ENCODE measurements at places on chromosomes 13 and 19.

DNA sequence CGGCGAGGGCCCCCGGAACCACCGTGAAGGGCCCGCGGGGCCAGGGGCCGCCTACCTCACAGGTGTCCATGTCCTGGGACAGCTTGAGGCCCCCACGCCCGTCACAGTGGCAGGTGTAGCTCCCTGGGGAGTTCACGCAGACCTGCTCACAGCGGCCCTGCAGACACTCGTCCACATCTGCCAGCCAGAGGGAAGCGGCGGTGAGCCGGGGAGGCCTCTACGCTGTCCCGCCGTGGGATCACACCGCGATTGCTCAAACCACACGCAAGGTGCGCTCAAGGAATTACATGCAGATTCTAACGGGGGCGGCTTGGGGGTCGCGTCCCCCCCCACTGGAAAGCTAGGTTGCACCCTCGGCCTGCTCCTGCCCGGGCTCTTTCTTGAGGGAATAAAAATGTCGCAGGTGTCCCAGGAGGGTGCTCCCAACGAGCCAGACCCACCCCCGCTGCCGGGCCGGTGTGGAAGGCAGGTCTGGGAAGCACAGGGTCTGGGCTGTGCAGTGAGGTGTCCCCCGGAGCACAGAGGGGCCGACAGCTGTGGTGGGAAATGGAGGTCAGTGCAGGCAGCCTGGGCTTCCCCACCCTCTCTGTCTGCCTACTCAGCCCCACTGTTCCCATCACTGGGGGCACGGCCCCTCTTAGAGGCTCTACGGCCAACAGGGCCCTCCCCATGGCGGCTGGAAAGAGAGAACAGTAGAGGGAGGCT is 29.2 kb downstream of the GAS6 start:
- no peak for DNase-seq

DNA sequence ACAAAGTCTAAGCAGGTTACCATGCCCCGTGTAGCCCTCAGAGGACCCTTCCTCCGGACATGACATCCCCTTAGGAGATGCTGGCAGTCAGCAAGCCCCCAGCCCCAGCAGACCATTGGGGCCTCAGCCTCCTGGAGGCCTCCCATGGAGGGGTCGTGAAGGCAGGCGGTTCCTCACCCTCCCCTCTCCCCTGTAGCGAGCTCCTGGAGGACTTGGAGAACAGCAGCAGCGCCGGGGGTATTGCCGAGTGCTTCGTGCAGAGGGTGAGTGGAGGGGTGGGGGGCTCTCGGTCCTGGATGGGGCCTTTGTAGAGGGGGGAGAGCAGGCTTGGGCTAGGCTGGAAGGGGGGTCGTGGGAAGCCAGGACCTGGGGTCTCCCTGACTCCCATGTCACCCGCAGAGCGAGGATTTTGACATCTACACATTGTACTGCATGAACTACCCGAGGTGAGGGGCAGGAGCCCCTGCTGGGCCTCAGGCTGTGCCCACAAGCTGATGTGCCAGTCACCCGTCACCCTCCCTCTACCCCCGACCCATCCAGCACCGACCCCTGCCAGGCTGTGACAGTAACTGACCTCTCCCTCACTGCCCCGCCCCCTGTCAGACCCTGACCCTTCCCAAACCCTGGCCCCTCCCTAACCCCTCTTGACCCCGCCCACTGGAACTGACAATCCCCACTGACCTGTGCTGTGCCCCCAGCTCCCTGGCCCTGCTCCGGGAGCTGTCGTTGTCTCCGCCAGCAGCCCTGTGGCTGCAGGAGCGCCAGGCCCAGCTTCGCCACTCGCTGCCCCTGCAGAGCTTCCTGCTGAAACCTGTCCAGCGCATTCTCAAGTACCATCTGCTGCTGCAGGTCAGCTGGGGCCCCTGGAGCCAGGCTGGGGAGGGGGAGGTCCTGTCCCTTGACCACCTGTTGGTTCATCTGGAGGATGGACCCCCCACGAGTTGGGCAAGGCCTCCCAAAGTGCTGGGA is 4.0 kb downstream of the PLEKHG2 start:
- DNase-seq, result no peak

DNA sequence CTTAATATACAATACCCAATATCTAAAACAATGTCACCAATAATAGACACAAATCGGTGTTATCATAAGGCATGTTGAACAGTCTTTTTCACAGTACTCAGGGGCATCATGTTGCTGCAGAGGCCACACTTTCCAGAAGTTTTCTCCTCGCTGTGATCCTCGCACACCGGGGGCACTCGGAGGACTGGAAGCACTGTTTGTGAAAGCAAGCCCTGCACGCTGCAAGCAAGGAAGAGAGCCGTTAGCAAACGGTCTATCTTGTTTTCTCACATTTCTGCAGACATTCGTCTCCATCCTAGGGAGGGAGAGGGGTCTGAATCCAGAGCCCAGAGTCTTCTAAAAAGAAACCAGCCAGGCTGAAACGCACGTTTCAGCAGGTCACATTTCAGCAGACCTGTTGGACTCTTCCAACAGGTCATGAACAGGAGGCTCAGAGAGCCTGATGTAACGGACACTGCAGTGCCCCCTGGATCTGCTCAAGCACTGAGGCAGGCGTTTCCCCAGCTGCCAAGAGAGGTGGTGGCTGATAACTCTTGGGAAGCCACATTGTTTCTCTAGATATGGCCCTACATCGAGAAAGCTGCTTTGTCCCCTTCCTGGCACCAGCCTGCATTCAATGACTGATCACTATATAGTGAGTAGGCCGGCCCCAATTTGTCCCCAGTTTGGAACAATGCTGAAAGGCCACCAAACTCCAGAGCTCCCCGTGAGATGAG is 43.6 kb downstream of the RUBCNL start:
- DNase-seq, result no peak

GRCh38 chr19:50490411-50490811 is 13.8 kb upstream of the GARIN5A start:
- DNase-seq, result no peak
